GM03348 (cell line): ENCODE measurements at places on chromosomes 7 and 10.

GRCh38 chr7:64849250-64849923, 53.7 kb upstream of the ZNF273 start:
- peak; percentile 24 for DNase-seq

- no peak for DNase-seq
Measured at GRCh38 chr7:20038676-20039075, 178.5 kb downstream of the MACC1 start.

DNA sequence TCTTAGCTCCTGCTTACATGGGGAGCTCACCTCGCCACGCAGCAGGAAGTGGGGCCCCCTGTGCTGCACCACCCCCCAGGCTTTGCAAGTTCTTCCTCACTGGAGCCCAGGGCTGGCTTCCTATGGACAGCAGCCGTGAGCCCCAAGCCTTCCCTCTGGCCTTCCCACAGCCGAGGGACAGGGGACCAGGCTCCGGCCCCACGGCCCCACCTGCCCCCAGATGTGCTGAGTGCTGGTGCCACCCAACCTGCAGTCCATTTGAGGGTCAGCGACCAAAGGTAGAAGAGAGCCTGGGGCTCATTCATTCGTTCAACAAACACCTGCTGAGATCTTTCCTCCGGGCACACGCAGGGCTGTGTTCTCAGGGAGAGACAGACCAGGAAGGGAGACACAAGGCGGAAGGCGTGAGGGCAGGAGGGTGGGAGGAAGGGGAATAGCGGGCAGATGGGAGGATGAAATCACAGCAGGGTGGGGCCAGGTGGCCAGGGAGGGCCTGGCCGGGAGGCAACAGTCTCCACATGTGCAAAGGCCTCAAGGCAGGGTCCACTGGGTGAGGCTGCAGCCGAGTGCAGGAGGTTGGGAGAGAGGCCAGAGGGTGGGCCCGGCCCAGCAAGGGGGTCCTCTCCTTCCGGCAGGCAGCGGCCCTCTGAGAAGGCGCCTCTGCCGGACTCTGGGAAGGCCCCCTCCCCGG, 100.1 kb downstream of the FOXL3 start:
- no peak for DNase-seq

DNA sequence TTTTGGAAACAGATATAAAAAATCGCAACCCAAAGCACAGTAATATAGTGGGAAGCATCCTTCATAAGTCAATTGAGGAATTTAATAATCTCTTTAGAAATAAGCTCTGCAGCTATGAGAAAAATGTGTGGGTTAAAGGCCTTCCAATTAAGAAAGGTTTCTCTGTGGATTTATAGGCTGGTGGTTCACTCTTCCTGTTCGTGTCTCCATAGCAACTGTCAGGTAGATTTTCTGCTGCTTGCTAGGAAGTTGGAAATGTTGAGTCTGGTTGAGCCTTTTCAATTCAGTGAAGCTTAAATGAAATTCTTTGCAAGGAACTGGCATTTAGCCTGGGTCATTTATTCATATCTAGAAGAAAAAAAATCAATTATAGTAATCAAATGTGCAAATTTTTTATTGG, 652.8 kb upstream of the CELF2 start:
- DNase-seq: no peak

DNA sequence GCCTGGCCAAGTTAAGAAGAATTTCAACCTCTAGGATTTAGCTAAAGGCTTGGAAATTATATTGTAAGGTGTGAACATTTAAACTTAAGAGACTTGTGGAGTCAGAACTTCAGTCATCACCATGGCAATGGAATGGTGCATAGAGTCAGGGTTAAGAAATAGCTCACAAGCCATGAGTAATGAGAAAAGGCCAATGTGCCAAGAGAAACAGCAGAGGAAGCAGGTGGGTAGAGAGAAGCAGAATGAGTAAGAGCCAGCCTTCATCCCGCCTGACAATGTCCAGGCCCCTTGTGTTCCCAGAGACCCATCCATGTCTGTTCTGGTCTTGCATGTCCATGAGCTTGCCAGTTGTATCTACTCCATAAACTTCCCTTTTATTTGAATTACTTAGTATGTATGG, 62.6 kb upstream of the TBX20 start:
- DNase-seq: no peak
